ENCODE measurements at places on chromosomes 13 and 19.
A peak's percentile ranks its signal among the peaks of the same experiment; 100 is the strongest.

DNA sequence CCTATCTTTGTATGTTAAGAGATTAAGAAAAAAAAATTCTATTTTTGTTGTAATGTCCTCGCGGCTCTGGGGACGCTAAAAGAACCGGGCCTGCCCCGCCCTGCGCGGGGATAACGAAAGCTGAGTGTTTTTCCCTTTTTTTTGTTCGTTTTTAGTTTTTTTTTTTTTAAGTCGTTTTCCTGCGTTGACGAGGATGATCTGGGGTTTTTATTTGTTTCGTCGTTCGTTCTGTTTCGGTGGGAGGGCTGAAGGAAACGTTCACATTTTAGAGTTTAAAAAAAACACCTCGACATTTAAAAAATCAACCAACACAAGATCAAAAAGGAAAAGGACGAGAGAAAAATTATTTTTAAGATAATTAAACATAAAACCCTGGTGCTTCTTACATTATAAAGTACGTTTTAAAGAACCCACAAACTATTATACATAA is 5.6 kb downstream of the LYL1 start:
- no peak for DNase-seq

GRCh38 chr13:110404321-110404720 is 97.2 kb downstream of the COL4A2 start:
- no peak for DNase-seq

GRCh38 chr19:46385636-46386035 is 27.7 kb downstream of the CCDC8 start:
- DNase-seq, result no peak

- DNase-seq, result no peak
These were observed 7.4 kb downstream of the BRD4 start for GRCh38 chr19:15324791-15325519.

DNA sequence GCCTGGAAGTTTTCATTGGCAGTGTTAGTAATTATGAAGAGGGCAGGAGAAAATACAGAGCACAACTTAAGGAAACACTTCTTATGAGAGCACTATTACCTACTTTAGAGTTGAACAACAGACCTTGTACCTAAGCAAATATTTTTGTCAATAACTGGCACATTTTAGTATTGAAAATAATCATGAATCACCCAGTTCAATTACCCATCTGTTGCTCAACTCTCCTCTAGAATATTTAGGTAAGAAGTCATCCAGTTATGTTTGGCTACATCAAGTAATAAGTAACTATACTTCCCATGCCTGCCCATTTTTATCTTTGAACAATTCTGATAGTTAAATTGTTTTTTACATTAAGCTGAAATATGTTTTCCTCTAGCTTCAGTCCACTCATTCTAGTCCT is 893.4 kb downstream of the DIAPH3 start:
- no peak for DNase-seq

DNA sequence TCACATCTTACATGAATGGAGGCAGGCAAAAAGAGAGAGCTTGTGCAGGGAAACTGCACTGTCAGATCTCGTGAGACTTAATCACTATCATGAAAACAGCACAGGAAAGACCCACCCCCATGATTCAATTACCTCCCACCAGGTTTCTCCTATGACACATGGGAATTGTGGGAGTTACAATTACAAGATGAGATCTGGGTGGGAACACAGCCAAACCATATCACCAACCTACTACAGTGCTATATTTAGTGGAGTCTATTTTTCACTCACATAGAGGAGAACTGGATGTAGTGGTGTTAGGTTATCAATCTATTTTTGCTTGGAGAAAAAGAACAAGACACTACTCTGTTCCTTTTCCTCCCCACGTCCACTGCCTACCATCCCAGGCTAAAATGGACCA is 276.6 kb downstream of the KCTD12 start:
- DNase-seq, result no peak

GRCh38 chr19:23999821-24000610 is 85.3 kb downstream of the ZNF726 start:
- no peak for DNase-seq

DNA sequence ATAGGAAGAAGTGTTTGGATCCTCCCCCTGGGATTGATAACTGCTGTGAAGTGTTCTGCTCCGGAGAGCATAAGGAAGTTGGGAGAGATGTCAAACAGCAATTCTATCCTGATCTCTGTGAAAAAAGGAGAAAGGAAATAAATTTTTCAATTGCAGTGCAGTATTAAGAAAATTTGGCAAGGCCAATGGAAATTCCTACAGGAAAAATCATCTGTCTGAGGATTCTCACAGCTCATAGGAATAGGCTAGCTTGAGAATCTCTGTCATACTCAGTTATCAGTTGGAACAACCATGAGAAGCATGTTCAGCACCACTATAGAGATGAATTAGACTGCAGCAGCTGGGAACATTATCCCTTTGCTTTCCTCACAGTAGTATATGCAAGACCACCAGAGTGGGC is 1238.9 kb upstream of the MIR17HG start:
- no peak for DNase-seq

DNA sequence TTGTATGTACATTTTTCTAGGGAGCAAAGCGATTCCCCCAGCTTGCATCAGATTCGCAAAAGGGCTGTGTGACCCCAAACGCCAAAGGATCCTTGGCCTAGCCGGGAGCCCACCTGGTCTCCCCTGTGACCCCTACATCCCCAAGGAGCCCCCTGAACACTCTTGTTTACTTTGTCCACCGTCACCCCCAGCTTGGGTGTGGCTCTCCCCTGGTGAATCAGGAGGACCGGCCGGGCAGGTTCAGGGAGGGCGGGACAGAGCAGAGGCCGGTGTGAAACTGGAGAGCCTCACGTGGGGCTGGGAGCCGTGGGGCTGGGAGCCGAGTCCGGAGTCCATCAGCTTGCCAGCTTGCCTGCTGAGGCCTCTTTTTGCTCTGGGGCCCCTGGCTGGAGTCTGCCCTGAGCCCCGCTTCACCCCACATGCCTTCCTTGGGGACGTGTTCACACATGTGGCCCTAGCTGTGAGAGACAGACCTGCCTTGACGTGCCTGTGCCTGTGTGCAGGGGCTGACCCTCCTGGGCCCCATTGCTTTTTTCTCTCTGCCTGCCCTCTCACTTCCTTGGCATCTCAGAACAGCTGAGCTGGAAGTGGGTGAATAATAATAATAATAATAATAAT is 2.0 kb downstream of the ITPKC start:
- DNase-seq, result no peak

DNA sequence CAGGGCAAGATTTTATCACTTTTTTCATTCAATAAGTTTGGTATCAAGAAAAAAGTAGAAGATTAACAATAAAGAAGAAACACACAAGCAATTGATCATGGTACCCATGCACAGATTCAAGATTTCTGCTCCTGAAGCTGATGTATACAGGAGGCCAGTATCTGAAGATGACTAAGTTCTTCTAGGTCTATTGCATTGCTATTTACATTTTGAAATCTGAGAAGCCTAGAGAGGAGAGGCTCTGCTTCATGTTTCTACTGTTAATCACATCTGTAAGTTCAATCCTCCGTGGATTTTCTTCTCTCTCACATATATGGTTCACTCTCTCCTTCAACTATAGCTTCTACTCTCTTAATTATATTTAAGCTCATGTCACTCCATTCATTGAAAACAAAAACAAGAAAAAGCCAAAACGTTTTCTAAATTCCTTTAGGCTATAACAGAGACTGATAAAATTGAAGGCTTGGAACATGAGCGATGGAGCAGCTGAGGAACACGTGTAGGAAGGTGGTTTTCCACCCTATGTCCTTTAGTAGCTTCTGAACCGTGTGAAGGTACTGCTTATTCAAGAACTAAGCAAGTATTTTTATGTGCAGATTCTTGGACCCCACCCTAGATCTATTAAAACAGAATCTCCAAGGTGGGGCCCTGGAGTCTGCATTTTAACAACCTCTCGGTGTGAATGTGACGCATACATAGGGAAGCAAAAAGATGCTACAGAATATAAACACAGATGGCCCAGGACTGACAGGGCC is 198.2 kb downstream of the EFNB2 start:
- DNase-seq, result no peak

- DNase-seq, result no peak
These were observed 118.2 kb downstream of the SIPA1L3 start for GRCh38 chr19:38024992-38025908.

- DNase-seq, result no peak
These were observed 135.3 kb downstream of the CACNA1A start for GRCh38 chr19:13370948-13371347.

- DNase-seq, result peak; percentile 65
These were observed 38.7 kb upstream of the KLF2 start for GRCh38 chr19:16285769-16286498.

GRCh38 chr19:6241680-6242377 is 37.9 kb downstream of the MLLT1 start:
- peak; percentile 86 for DNase-seq

DNA sequence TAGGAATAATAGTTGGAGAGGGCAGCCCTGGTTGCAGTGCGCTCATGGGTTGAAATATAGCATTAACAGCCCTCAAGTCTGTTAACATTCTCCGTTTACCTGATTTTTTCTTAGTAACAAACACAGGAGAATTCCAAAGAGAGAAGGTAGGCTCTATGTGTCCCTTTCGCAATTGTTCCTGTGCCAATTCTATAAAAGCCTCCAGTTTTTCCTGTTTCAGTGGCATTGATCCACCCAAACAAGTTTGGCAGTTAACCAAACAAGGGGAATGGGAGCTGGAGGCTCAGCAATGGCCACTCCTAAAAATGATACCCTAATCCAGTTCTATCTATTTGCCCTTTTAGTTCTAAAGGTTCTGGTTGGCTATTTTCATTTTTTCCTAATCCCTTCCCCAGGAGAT is 151.6 kb downstream of the ZNF486 start:
- DNase-seq, result no peak

- no peak for DNase-seq
These were observed 12.8 kb downstream of the MEDAG start for GRCh38 chr13:30918662-30919405.

DNA sequence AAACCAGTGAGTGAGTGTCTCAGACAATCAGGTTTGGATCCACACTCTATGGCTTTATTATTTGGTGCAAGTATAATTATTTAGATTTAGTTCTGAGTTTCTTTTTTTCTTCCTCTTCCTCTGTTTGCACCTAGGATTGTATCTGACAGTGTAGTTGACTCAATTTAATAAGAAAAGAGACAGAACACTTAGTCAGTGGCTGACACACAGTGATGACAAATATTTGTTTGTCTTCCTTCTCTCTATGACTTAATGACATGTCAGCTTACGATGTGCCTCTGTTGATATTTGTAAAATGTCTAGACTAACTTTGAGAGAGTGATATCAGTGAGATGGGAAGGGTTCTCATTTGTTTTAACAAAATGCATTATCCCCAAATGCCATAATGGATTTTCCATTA is 129.5 kb upstream of the SLC10A2 start:
- DNase-seq, result no peak

DNA sequence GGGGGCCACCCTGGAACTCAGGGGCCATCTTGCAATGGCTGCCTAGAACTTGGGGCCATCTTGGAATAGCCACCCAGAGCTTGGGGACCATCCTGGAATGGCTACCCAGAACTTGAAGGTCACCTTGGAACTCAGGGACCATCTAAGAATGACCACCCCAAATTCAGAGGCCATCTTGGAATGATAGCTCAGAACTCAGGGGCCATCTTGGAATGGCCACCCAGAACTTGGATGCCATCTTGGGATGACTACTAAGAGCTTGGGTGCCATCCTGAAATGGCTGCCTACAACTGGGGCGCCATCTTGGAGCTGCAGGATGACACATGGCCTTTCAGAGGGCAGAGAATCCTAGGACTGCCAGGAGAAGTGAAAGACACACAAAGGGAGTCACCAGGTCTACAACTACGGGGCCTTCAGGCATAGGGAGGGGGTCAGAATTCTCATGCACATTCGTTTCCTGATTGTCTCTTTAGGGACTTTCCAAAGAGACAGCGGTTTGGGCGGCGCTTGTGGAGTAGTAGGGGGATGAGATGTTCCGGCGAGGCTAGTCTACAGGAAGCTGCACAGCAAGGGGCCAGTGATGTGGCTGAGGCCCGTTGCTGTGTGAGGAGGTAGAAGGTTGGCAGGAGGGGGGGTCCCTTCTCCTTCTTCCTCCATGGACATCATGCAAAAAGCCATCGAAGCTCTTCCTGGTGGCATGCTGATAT is 125.0 kb downstream of the IER2 start:
- no peak for DNase-seq

DNA sequence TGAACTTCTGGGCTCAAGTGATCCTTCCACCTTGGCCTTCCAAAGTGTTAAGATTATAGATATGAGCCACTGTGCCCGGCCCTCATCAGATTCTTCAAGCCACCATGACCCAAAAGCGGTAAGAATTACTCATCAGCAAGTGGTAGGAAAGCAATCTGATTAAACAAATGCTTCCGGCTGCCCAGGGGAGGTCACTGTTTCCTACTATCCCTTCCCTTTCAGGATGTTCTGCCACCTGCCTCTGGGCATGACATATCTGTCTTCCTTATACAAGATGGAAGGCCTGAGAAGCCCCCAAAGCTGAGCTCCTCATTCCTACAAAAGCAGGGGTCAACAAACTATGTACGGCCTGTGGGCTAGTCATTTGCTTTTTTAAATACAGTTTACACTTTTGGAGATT is 7.0 kb downstream of the ABHD8 start:
- no peak for DNase-seq

DNA sequence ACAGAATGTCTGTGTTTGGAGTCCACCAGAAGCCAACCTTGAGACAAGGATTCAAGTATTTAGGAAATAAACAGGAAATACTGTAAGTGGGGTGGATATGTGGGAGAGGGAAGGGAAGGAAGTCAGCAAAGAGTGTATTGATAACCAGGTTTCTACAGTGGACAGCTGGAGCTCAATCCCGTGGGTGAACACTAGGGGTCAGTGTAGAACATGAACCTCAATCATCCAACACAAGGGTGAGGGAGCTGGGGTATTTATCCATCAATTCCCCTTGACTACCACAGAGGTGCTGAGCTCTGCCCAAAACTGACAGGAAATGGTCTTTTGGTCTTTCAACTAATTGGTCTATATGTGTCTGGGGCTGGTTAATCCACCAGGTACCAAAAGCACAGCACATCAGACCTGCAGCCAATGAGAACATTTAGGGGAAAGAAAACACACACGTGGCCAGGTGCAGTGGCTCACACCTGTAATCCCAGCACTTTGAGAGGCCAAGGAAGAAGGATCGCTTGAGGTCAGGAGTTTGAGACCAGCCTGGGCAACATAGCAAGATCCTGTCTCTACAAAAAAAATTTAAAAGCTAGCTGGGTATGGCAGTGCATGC is 5.6 kb upstream of the SYDE1 start:
- no peak for DNase-seq

- DNase-seq, result no peak
These were observed 1193.0 kb downstream of the UQCRFS1 start for GRCh38 chr19:28019901-28020300.

- DNase-seq, result no peak
These were observed 60.9 kb upstream of the RANBP3 start for GRCh38 chr19:6038634-6039405.

GRCh38 chr13:46317120-46317519 is 69.9 kb downstream of the RUBCNL start:
- DNase-seq, result no peak

- DNase-seq, result no peak
These were observed 411.4 kb downstream of the LIG4 start for GRCh38 chr13:107803822-107804495.

DNA sequence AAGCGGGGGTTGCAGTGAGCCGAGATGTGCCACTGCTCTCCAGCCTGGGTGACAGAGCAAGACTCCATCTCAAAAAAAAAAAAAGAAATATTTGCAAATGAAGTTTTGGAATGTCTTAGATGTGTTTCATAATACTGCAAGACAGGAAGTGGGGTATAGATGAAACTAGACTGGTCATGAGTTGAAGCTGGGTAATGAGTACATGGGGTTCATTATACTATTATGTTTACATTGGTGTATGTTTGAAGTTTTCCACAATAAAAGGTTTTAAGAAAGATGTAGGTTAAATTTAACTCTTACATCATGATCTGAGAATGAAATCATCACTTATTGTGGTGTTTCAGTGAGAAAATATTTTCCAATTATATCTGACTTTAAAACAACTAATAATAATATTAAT is 19.0 kb downstream of the FNDC3A start:
- no peak for DNase-seq

All from anterior cingulate cortex (tissue), 58 donors.